ENCODE measurements at places on chromosomes 7 and 10.

- DNase-seq: peak; percentile 52
These were observed 28.6 kb downstream of the PDSS1 start for GRCh38 chr10:26725837-26726727.

GRCh38 chr10:12974078-12974477 is 27.4 kb downstream of the CCDC3 start:
- no peak for DNase-seq

DNA sequence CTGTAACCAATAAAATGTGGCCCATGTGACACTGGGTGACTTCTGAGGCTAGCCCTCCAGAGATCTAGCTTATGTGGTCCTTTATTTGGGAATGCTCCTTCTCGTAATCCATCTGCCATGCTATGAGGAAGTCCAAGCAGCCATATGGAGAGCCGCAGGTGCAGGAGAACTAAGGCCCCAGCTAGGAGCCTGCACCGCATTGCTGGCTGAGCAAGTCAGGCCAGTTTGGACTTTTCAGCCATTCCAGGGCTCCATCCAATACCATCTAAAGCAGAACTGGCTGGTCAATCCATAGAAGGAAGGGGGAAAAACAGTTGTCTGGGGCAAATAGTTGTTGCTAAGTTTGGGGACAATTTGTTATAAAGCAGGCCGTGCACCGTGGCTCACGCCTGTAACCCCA is 32.6 kb downstream of the KLRG2 start:
- DNase-seq: no peak

- no peak for DNase-seq
These were observed 44.7 kb downstream of the ZNF467 start for GRCh38 chr7:149728491-149729375.

DNA sequence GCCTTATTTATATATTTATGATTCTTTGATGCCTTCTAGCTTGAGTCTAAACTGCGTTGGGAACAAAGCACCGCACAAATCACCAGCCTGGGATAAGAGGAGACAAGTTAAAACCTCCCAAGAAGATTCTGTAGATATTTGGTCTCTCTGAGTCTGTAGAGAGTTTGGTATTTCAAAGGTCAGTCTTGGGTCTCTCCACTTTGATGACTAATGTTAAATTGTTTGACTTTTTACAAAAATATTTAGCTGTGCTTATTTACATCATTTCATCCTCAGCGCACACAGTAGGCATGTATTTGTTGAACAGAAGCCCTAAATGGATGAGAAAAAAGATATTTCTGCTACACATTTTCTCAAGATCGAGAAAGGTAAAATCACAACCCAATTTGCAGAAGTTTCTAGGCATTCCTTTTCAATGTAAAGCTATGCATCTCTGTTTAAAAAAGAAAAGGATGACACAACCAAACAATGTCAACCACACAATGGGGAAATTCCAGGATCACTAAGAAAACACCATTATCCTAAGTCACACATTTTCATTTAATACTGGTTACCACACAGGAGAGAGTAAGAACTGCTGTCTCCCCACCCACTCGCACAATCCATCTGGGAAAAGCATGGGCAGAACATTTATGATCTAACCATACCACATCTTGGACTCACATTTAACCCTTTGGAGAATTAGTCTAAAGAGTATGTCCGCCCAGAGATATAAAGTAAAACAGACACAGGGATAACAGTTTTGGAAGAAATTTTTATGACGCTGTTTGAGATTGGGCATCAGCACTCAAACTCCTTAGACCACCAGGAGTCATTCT is 4.4 kb downstream of the CDK6 start:
- DNase-seq: no peak

DNA sequence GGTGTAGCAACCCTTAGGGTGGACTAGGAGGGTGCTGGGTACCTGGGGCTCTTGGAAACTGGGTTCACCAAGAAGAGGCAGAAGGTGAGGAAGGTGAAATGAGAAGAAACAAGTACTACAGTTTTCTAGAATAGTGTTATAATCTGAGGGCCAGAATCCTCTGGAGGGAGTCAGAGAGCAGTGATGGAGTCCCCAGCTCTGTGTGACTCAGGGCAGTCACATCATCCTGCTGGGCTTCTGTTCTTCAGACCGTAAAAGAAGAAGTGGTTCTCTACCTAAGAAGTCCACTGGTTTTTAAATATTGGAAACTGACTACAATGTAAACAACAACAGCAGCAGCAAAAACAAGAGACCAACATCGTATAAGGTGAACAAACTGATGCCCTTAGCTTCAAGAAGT is 197.3 kb downstream of the PRPF18 start:
- no peak for DNase-seq

DNA sequence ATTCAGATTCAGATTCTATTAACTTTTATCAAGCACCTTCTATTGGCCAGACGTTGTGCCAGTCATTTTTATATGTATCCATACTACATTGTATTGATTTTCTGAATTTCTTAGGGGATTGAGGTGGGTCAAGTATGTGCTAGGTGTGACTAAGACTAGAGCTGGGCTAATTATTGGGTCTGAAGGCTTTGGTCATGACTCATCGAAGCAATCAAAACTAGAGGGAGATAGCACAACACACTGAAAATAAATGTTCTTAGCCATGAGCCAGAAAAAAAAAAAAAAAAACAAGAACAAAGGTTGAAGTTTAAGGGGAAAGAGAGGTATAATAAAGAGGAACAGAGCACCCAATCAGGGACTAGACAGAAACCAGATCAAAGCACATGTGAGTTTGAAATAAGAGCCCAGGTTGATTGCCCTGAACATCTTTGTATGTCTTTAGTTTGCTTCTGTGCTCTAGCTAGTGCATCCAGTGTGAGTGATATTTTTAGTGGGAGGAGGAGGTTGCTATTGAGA is 171.6 kb upstream of the FOXP2 start:
- no peak for DNase-seq

DNA sequence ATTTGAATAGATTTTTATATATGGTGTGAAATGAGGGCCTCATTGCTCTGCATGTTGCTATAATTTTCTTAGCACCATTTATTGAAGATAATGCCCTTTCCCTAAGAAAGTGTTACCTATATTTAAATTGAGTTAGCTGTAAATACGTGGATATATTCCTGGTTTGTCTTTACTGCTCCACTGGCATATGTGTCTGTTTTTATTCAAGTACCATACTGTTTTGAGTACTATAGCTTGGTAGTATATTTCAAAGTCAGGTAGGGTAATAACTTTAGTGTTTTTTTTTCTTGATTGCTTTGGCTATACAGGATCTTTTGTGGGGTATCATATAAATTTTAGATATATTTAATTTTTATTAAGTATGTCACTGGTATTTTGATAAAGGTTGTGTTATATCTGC is 31.4 kb downstream of the ZNF273 start:
- no peak for DNase-seq

DNA sequence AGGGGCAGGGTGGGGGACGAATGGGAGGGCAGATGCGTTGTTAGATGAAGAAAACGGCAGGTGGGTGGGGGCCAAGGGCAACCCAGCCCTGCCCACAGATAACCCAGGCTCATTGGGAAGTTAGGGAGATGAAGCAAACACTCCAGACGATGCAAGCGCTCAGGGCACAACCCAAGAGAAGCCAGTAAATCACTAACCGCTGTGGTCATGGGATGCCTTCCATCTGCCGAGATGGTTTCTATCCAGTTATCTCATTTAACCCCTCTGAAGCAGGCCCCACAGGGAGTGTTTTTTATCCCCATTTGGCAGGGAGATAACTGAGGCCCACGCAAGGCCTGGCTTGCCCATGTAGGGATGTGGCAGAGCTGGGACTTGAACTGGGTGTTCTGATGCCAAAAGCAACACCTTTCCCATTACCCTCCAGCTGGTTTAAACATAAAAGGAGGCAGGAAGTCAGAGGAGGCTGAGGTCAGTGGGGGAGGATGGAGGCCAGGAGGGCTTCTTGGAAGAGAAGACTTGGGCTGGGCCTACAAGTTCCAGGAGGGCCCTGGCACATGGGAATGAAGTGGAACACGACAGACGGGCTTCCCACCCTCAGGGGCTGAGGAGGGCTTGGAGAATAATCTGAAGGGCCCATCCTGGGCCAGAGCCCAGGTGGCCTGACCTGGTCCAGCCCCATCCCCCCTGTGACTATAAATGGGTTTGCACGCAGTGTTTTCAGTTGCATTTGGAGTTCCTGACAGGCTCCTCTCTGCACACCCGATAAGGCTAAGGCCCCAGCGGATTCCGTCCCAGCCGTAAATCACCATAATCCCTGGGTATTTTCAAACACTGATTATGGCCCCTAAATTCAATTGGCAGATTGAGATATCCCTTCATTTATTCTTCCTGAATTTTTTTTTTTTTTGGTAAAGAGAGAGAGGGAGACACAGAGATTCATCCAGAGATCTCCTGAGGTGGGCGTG is 80.9 kb downstream of the NEURL1 start:
- no peak for DNase-seq

- no peak for DNase-seq
These were observed 4.5 kb upstream of the ANKRD1 start for GRCh38 chr10:90925079-90926029.

GRCh38 chr10:1149793-1150637 is 93.8 kb downstream of the WDR37 start:
- no peak for DNase-seq

GRCh38 chr10:118841881-118842605 is 87.3 kb upstream of the CACUL1 start:
- DNase-seq: no peak

DNA sequence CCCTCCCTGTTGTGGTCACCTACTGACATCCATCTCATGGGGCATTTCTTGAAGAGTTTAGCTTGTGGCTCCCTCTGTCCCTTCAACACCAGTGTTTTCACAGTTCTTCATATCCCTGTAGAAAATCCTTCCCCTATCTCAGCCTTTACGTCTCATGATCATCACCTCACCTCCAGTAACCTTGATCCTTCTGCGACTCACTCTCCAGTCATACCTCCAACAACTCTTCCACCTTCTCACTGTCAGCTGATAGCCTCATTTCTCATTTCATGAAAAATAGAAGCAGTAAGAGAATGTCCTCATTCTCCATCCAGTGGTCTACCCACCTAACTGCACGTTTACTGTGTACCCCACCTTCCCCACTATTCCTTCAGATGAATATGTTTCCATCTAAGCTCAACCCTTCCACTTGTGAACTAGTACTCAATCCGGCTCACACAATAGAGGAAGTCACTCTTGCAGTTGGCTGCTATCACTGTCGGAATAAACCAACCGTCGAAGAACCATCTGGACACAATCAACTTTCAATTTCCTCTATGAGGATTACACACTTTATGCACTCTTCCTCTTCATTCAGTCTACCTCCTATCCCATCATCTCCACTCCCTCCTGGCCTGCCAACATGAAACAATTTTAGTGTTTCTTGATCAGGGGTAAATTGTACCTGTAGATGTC is 256.0 kb downstream of the AHR start:
- DNase-seq: no peak

DNA sequence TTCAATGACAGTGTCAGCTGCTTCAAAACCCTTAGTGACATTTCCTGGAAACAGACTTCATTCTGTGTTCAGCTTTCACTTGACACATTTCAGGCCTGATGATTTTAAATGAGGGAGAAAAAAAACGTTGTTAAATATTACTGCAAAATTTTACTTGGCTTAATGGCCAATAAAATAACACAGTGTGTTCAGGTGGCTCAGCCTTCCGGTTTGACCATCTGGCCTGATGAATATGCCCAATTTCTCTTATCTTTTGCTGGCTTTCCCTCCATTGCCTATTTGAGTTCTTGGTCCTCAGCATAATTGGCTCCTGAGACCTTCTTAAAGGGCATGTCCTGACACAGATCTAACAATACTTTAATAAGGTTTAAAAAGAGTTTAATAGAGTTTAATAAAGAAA is 462.4 kb downstream of the ADRA2A start:
- DNase-seq: no peak

GRCh38 chr7:27128776-27129728 is 1.5 kb downstream of the HOXA4 start:
- DNase-seq: no peak

DNA sequence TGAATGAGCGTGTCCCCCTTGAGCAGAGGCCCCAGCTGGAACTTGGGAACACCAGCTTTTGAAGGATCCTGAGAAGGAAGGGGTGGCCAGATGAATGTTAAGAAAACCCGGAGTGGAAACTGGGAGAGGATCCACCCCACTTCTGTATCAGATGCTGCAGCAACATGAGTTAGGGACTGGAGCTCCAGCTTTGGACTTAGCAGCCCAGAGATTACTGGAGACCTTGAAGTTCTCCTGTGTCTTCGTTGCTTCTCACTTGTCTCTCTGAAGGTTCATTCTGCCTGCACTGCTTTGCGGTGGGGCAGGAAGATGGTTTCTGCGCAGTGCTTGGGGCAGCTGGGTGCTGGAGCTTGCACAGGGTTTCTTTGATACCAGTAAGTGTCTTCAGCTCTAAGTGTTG is 9.3 kb downstream of the TMEM248 start:
- DNase-seq: no peak

DNA sequence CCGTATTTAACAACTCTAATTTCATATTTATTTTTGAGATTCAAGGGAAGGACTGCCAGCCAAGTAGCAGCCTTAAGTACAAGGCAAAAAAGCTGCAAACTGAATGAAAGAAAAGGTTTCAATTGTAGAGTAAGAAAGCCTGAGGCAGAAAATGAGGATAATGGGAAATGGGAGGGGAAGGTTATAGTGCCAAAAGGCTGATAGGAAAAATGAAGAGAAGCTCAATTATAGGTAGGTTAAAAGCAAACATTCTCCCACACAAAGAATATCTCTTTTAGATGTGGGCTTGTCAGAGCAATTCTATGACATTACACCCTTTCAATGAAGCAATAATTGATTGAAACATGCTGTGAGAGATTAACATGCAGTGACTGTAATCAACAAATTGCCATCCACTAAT is 175.3 kb downstream of the RAPGEF5 start:
- no peak for DNase-seq

DNA sequence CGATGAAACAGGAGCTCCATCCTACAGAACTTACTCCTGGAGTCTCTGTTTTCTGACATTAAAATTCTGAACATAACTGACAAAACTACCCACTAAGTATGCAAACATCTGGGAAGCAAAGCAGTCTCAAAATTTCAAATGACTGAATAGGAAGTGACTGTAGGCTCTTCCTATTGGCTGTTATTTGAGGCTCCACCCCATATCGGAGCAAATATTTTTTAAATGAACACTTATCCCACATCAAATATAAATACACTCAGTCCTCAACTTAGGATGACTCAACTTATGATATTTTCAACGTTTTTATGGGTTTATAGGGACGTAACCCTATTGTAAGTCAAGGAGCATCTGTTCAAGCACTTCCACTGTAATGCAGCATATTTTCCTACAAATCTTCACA is 8.8 kb downstream of the HSPA12A start:
- no peak for DNase-seq

- DNase-seq: no peak
These were observed 28.0 kb upstream of the CABCOCO1 start for GRCh38 chr10:61634746-61635145.

DNA sequence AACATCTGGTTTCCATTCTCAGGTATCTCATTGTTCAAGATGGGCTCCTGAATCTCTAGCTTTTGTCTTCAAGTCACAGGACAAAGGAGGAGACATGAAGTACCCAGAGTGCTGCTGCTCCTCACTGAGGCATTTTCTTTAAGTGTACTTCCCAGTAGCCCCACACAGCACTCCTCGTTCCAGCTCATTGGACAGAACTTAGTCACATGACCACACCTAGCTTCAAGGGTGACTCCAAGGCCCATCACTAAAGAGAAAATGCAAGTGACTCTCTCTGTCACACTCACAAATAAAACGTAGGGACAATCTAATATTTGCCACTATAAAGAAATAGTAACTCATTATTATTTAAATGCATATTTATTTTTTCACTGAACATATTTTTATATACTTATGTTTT is 58.3 kb upstream of the NEUROD6 start:
- no peak for DNase-seq
